ENCODE measurements at places on chromosomes 3 and 15. TPM values are rescaled to one million over a fixed set of nuclear protein-coding genes. Genes with fewer than 3 reads are reported as not detected.
A peak's percentile ranks its signal among the peaks of the same experiment; 100 is the strongest.

- no peak for DNase-seq
These were observed 795.4 kb downstream of the IGSF11 start for GRCh38 chr3:118239253-118239652.

- peak; percentile 52 for DNase-seq
These were observed 116.0 kb upstream of the GADL1 start for GRCh38 chr3:31010491-31010890.

GRCh38 chr15:39595338-39596221, 14.7 kb downstream of the THBS1 start:
- DNase-seq = peak; percentile 43

DNA sequence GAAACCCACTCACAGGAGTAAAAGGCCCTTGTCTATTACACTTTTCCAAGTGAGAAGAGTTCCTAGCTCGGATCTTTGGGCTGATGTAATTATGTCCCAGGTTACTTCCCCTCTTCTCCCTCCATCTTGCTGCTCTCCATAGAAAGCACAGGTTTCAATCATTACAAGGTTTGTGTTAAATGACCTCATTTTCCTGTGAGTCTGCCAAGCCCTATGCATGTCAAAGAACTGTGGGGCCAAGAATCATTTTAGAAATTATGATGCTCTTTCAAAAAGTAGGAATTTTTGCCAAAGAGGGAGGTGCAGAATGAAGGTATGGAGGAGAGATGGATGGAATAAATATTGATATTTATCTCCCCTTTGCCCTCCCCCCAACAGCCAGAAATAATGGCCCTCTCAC, 129.3 kb upstream of the TPM1 start:
- DNase-seq = peak; percentile 17

DNA sequence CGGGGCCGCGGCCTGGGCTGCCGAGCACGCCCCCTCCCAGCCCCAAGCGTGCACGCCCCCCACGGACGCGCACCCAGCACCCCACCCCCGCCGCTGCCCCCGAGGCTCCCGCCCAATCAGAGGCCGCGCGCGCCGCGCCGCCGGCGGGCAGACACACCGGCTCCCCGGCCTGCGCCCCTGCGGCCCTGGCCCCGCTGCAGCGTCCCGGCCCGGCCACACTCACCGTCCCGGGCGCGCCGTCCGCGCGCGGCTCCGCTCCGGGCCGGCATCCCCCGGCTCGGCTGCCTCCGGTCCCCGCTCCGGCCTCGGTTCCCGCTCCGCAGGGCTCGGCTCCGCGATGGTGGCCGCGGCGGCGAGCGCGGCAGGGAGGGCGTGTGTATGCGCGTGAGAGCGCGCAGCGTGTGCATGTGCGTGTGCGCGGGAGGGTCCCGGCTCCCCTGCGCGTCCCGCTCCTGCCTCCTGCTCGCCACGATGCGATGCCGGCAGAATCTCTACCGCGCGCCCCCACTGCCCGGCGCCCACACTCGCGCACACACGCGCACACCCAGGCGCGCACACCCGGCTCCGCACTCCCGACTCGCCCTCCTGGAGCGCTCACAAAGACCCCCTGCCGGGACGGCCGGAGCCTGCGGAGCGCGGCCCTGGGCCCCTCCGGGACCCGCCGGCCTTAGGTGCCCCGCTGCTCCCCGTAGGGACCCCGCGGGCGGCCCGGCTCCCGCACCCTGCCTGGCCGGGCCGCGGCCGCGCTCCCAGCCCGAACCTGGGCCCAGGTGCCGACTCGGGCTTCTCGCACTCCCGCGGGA, 186.5 kb upstream of the LINGO1 start:
- DNase-seq = no peak

- no peak for DNase-seq
These were observed 251.1 kb downstream of the OCA2 start for GRCh38 chr15:27847775-27848710.

GRCh38 chr3:30548600-30548999, 57.8 kb upstream of the TGFBR2 start:
- DNase-seq = no peak

- DNase-seq = no peak
These were observed 210.7 kb upstream of the TRIM42 start for GRCh38 chr3:140467104-140467577.

- peak; percentile 31 for DNase-seq
These were observed 174.7 kb downstream of the MBNL1 start for GRCh38 chr3:152443212-152444023.

- no peak for DNase-seq
These were observed 71.8 kb downstream of the IL5RA start for GRCh38 chr3:3038201-3038991.

GRCh38 chr15:49212897-49213296, 42.9 kb downstream of the GALK2 start:
- DNase-seq = no peak

DNA sequence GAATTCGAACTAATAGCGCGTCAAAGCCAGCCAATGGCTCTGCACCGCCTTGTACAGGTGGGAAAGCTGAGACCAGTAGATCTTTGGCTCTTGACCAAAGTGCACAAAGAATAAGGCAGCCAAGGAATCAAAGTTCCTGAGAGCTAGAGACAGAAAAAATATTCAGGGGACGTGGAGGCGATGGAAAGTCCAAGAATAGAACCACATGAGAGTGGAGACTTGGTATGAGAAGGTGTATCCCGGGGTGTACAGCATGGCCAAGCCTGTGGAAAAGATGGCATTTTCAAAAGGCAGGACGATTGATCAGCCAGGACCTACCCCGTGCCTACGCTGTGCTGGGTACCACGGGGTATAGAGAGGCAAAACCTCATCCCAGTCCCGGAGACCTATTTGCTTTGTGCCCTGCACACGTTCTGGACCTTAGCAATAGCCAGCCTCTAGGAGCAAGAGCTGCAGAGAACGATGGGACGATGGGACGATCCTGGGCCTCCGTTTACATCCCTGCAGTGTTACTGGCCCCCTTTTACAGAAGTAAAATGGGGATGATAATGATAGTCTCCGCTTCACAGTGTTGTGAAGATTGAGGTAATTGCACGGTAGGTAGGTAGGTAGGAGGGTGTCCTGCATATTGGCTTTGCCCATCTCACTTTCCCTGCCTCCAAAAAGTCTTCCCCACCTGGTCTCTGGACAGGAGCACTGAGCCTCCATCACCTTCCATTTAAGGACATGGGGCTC, 583 bp upstream of the RBSN start:
- DNase-seq = no peak

- DNase-seq = no peak
These were observed 9.9 kb upstream of the SPTBN5 start for GRCh38 chr15:41903782-41904181.

GRCh38 chr3:187995043-187995400, 158.9 kb upstream of the LPP start:
- no peak for DNase-seq

GRCh38 chr15:52109559-52110451, 2.8 kb downstream of the BCL2L10 start:
- DNase-seq = no peak

DNA sequence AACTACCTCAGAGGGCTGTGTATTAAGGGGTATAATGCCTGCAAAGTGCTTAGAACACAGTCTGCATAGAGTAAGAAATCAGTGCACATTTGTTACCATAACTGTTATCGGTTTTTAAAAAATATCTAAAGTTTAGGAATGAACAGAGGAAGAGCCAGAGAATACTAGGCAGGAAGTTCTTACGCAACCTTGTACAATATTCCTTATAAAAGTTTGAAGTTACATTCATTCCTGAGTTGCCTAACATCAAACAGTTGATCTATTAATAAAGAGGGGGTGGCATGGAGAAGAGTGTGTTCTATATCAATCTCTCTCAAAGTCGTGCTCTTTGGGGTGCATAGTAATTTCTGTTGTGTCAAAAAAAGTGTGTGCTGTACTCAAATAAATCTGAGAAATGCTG, 22.0 kb upstream of the PHLDB2 start:
- no peak for DNase-seq

DNA sequence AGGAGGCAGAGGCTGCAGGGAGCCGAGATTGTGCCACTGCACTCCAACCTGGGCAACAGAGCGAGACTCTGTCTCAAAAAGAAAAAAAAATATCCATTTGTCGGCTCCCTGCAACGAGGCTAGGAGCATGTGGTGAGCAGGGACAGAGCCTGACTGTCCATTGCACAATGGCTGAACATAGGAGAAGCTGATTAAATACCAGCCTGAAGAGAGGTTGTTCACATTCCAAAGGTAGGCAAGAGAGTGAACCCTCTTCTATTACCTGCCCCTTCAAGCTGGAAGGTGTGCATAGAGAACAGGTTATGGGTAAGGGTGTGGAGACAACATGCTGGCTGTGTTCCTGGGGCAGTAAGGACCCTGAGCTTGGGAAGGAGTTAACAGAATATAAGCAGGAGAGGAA, 78.7 kb downstream of the DAPK2 start:
- no peak for DNase-seq

- DNase-seq = no peak
These were observed 658.0 kb upstream of the DPPA4 start for GRCh38 chr3:109995377-109995776.

DNA sequence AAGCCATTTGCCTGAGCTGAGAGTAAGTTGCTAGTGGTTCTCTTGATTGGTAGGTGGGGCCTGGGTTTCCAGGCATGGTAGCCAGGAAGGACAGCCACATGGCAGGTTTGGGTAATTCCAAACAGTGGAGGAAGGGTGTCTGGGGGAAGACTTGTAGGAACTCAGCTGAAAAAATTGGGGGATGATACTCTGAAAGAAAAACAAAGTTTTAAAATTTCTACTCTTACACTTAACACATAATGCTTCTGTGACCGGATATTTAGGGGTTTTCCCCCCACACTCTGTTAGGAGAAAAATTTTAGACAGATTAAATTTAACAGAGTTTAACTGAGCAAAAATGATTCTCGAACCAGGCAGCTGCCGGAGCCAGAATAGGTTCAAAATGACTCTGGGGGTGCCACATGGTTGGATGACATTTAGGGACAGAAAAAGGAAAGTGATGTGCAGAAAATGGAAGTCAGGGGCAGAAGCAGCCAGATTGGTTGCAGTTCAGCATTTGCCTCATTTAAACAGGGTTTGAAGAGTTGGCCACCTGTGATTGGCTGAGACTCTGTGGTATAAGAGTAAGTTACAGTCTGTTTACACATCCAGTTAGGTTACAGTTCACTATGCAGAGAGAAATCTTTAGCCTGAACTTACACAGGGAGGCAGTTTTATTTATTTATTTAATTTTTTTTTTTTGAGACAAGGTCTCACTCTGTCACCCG, 8.1 kb downstream of the B2M start:
- DNase-seq = peak; percentile 69

DNA sequence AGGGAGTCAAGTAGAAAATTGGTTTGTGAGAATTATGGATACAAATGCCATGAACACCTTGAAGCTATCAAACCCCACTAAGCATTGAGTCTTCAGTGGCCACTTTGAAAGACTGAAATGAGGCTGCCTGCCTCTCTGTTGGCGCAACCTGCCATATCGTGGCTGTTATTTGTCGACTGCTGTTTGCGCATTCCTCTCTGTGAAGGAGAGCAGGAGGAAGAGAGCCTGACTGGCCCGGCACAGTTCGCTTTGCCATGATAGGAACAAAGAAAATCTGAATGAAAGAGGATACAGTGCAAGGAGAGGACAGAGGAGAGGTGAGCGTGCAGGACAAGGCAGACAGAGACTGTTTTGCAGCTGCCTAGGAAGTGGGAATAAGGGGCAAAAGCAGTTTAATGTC, 289.4 kb downstream of the RYR3 start:
- DNase-seq = no peak

GRCh38 chr3:2098398-2099027, at the start of gene CNTN4:
Gene CNTN4, plus strand, starts transcription at chr3:2098866.
- DNase-seq = no peak

CCDC39 gene
- total RNA-seq = not detected

MYEF2 gene
- 4.5 TPM for total RNA-seq

GRAMD1C gene
- total RNA-seq = 5.0 TPM

SCN5A gene
- total RNA-seq = 2.0 TPM

RBP2 gene
- total RNA-seq = not detected

ALPK3 gene
- total RNA-seq = under 0.01 TPM

SOX14 gene
- total RNA-seq = not detected

SPTSSB gene
- total RNA-seq = not detected

MYRIP gene
- not detected for total RNA-seq

ACOX2 gene
- 17.8 TPM for total RNA-seq

GOLGA8G gene
- total RNA-seq = not detected
